Activated CD4-positive, alpha-beta memory T cell treated with anti-CD3 and anti-CD28 coated beads, Interleukin-2, amount 10 ng/mL, durations not matched to agents 7 days and 5 days (primary cell): ENCODE measurements at places on chromosomes 11 and 22. TPM values are rescaled to one million over a fixed set of nuclear protein-coding genes. Genes with fewer than 3 reads are reported as not detected.
A peak's percentile ranks its signal among the peaks of the same experiment; 100 is the strongest.

DDI1 gene
- total RNA-seq: not detected

- peaks cover 78% of the 10 kb centered on the region for H3K4me1 ChIP-seq
- no peak overlapping the region for H3K4me3 ChIP-seq
- peak; percentile 77 for DNase-seq
- no peaks in the 10 kb centered on the region for H3K27me3 ChIP-seq
- peaks cover 73% of the 10 kb centered on the region for H3K36me3 ChIP-seq
Measured at GRCh38 chr11:44611687-44612434, 46.4 kb downstream of the CD82 start.

DNA sequence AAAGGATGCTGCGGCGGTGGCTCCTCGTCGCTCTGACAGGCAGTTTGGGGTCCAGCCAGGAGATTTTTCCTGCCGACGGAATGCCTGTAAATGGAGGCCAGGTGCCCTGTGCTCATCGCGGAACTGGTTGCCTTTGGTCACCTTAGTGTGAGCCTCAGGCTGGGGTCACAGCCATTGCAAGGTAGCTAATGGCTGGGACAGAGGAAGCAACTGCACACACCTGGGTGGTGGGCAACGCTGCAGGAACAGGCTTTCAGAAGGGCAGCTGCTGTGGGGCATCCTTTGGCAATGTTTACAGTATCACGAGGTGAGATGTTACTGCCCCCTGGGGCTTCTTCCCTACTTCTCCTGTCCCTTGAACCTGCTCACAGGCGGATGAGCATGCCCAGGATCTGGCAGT is 205.5 kb downstream of the GRIK4 start:
- H3K27me3 ChIP-seq: peaks cover 11% of the 10 kb centered on the region
- H3K4me3 ChIP-seq: no peak overlapping the region
- DNase-seq: no peak
- no peak overlapping the region for H3K27ac ChIP-seq
- H3K36me3 ChIP-seq: no peaks in the 10 kb centered on the region

DNA sequence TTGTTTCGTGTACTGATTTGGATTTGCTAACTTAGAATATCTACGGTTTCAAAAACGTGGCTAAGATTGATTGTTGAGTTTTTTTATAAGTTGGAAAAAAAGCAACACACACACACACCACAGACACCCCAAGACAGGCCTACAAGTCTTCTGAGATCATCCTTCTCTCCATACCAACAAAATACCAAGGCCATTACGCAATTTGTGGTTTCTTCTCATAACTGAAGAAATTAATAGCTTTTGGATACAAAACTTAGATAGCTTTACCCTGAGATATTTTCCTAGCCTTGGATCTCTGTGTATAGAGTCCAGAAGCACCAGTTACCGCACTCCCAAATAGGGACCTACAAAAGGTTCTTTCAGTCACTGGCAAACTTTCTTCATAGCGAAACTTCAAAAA is 113.6 kb downstream of the SIK3 start:
- peaks cover 61% of the 10 kb centered on the region for H3K4me1 ChIP-seq
- H3K4me3 ChIP-seq: no peak overlapping the region
- H3K36me3 ChIP-seq: peaks cover 4% of the 10 kb centered on the region
- H3K27ac ChIP-seq: no peak overlapping the region
- no peaks in the 10 kb centered on the region for H3K27me3 ChIP-seq
- no peak for DNase-seq

DNA sequence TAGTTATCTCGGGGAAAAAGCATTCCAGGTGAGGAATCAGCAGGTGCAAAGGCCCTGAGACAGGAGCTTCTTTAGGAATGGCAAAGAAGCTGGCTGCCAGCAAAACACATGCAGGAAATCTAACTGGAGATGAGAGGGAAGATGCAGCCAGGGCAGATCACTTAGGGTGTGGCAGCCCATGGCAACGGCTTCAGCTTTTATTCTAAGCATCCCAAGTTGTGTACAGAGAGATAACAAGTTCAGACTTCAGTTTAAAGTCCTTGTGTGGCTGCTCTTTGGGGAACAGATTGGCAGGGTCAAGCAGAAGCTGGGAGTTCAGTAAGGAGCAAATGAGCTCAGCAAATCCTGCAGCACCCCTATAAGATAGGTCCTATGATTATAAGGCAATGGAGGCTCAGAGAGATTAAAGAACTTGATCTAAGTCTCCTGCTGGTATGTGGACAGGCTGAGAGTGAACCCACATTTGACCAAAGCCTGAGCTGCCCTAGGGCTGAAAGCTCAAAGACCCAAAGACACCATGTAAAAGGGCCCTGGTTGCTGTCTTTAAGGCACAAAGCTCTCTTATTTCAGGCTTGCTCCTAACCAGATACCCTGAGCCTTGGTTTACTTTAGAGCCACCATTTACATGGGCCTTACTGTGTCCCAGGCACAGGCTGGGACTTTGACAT is 466.8 kb downstream of the SOX6 start:
- H3K27me3 ChIP-seq: no peaks in the 10 kb centered on the region
- no peak overlapping the region for H3K4me3 ChIP-seq
- no peaks in the 10 kb centered on the region for H3K4me1 ChIP-seq
- H3K36me3 ChIP-seq: no peaks in the 10 kb centered on the region
- H3K27ac ChIP-seq: no peak overlapping the region
